Activated CD4-positive, alpha-beta T cell treated with anti-CD3 and anti-CD28 coated beads, Interleukin-2, amount 50 U/mL, for 48 hours (primary cell): ENCODE measurements at places on chromosomes 3 and 15.

GRCh38 chr3:99711351-99711750, 73.0 kb downstream of the COL8A1 start:
- no peak for DNase-seq

- DNase-seq = no peak
Observed at GRCh38 chr15:37880009-37880834, 54.2 kb upstream of the TMCO5A start.

DNA sequence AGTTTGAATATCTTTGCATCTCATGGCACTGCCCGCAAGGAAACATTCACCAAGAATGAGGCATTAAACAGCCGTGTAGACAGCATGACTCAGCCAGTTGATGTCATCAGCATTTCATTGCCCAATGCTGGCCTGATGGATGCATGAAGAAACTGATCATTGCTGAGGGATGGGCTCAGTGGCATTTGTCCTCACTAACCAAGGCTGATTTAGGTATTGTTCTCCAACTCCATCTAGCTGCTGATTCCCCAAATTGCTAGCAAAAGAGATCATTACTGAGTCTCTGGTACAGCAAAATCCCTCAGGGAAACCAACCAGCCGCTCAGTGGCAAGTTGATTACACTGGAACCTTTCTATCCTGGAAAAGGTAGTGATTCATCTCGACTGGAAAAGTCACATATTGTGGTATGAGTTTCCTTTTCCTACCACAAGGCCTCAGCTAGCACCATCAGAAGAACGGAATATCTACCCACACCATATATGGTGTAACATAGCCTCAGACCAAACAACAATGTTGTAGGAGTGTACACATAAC, 186.5 kb upstream of the GAP43 start:
- DNase-seq = no peak

- no peak for DNase-seq
Observed at GRCh38 chr3:12753275-12754028, 5.6 kb downstream of the TMEM40 start.

DNA sequence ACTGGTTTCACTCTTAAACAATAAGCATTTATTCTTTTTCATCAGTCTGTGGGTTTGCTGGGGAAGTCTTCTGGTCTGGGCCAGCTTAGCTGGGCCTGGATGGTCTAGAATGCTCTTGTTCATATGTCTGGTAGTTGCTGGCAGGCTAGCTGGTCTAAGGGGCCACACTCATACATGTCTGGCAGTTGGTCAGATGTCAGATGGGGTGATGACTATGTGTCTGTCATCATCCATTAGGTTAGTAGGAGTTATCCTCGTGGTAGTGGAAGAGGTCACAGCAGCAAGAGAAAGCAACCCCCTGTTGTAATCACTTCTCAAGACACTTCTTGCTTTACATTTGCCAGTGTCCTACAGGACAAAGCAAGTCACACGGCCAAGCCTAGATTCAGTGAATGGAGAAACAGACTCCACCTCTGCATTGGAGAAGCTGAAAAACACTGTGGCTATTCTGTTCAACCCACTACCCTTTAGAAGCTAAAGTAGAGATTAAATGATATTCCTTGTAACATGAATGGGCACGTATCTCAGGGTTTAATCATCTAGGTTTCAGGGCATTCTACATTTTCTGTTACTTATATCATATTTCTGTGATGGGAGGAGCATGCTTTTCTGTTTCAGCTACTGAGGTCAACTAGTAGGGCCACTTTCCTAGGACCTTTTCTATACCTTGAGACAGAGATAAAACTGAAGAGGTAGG, 5.5 kb upstream of the ARID3B start:
- no peak for DNase-seq

DNA sequence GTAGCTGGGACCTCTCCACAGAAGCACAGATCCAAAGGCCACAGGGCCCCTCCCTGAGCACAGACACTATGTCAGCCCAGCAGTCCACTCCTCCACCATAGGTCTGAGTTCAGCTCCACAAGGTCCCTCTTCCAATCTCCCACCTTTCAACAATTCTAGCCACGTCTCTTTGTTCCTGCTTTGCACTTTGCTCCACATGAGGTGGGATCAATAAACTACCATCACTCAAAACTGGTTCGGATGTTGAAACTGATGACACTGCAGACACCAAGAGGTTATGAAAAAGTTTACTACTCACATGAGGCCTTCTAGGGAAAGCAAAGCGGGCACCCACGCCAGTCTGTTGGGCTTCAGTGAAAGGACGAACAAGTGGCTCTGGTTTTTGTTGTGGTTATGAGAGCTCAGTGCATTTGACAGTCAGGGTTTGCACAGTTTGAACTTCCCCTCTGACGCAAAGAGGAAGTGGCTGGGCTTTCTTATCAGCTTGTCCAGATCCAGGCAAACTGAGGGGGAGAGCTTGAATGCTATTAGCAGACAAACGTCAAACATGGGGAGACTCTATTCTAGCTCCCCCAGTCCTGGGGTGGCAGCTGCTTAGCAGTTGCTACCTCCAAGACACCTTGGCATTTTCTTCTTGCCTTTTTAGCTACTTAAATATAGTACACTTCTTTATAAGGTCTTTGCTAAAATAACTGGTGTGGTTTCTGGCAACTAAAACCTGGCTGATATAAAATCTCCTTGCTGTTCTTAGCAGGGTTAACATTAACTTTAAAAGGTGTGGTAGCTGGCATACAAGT, 37.8 kb downstream of the ZNF445 start:
- DNase-seq = peak; percentile 79

- DNase-seq = no peak
Observed at GRCh38 chr15:71660501-71660900, 149.9 kb upstream of the NR2E3 start.

- no peak for DNase-seq
Observed at GRCh38 chr15:33468740-33469139, 158.0 kb downstream of the RYR3 start.

GRCh38 chr3:147397875-147398812, 8.2 kb downstream of the ZIC4 start:
- DNase-seq = no peak

- no peak for DNase-seq
Observed at GRCh38 chr3:156187146-156187769, 66.9 kb downstream of the KCNAB1 start.

DNA sequence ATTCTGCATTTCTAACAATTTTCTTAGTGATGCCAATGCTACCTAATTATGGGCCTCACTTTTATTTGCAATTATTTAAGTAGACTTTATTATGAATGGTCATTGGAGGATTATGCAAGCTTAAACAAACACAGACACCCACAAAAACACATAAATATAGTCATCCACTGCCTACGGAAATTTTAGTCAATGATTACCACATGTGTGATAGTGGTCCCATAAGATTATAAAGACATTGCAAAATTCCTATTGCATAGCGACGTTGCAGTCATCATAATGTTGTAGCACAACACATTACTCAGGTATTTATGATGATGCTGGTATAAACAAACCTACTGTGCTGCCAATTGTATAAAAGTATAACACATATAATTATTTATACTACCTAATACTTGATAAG, 247.8 kb upstream of the ALCAM start:
- no peak for DNase-seq

DNA sequence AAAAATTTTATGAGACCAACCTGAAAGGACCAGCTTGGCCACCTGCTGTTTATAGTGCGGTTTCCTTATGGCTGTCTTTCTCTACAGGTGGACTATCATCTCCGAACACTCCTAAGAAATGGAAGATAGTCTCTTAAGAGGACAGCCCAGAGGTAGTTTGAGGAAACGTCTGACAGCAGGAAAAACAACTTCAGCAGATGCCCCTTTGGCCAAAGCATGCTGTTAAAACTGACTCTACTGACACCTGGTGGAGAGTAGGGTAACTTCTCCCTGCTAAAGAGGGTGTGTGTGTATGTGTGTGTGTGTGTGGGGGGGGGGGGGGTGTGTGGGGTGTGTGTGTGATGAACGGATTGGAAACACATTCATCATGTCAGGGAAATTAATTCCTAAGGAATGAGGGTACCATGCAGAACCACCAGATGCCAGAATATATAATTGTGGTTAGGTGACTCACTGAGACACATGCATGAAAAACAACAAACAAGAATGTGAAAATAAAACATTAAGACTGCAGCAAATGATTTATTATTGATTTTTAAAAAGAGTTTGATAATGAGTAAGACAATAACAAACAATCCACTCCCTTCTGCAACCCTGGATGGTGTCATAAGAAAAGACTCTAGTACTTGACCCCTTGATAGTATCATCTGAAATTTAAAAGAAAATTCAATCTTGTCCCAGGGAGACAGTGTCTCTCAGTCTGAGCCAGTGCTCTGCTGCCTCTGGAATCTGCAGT, 256.5 kb downstream of the THRB start:
- peak; percentile 11 for DNase-seq

DNA sequence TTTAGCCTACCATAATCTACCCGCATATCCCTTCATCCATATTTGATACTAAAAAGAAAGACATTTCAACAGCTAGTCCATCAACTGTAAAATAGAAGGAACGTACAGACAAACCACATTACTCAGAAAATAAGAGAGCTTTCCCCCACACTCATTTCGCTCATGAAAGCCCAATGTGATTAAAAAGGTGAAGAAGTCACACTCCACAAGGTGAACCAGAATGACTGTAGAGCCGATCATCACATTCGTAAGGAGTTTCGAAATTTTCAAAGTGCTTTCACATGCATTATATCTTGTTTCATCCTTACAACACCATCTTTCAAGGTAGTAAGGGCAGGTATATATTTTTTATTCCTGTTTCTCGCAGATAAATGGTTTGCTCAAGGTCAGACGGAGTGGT, 225.3 kb downstream of the FOXP1 start:
- no peak for DNase-seq

GRCh38 chr15:98689431-98689861, 41.1 kb downstream of the IGF1R start:
- DNase-seq = no peak

- no peak for DNase-seq
Observed at GRCh38 chr3:182802413-182803390, 9.4 kb downstream of the ATP11B start.

GRCh38 chr15:100332231-100332630, 9.5 kb downstream of the ADAMTS17 start:
- no peak for DNase-seq

DNA sequence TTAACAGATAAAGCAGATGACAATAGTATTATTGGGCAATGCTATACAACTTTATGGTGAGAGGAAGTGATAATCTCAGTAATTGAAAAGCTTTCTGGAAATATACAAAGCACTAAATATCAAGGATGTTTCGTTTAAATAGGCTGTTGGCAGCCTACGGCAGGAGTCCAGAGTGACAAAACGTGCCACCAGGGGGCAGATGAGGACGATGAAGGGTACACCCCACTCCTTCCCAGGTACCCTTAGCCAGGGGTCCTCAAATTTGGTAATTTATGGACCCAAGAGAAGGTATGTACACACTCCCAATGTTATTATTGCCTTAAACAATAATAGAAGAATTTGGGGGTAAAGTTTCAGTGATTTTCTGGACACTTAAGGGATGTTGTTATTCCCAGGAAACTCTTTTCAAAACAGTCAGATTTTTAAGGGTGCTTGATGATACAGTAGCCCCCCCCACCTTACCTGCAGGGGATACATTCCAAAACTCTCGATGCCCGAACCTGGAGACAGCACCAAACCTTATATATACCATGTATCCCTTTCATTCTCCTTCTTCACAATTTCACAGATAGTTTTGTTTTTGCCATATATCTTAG, 1.4 kb upstream of the MAGEL2 start:
- DNase-seq = peak; percentile 34

DNA sequence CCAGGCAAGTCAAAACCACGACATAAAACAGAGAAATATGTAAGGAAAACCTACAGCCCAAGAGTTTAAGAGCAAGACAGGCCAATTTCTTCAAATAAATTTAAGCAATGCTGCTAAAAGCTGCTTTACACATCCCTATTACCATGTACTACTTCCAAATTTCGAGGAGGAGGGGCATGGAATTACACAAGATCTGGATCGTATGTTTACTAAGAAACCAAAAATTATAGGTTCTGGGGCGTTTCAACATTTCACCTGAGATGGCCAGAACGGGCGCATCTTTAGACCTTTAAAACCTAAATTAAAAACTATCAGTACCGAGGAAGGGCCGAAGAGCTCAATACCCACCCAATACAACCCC, 664 bp upstream of the NR2C2 start:
- DNase-seq = no peak

GRCh38 chr3:20646425-20646824, 460.4 kb upstream of the SGO1 start:
- no peak for DNase-seq

- DNase-seq = no peak
Observed at GRCh38 chr15:39786447-39787056, 3.9 kb upstream of the FSIP1 start.

GRCh38 chr15:60519218-60519617, 40.3 kb upstream of the ICE2 start:
- DNase-seq = no peak

DNA sequence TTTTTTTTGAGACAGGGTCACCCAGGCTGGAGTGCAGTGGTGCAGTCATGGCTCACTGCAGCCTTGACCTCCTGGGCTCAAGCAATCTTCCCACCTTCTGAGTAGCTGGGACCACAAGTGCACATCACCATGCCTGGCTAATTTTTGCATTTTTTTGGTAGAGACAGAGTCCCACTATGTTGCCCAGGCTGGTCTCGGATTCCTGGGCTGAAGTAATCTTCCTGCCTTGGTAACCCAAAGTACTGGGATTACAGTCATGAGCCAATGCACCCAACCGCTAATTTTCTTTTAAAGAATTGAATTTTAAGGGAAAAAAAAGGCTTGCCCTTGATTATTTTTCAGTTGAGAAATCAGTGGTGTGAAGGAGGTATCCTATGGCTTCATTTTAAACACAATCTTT, 334.0 kb downstream of the SOX2 start:
- no peak for DNase-seq

- no peak for DNase-seq
Observed at GRCh38 chr3:22284559-22284958, 533.5 kb upstream of the ZNF385D start.

DNA sequence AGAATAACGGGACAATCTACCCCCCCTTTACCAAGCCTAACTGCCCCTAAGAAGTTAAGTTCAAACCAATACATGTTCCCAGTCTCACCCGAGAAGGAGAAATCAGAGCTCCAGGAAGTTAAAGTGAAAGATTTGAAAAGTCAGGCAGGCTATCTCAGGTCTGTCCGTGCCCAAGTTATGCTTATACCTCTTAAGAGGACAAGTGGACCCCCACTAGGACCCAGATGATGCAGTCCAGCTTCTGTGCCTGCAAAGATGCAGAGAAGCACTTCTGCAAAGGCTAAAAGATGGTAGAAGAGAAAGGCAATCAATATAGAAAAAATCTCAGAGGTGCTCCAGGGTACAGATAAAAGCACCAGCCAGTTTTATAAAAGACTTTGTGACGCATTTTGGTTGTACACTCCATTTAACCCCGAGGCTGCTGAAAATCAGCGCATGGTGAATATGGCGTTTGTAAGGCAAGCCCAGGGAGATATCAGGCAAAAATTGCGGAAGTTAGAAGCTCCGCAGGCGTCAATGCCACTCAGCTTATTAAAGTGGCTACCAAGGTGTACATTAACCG, 9.8 kb upstream of the SLC9C1 start:
- peak; percentile 15 for DNase-seq

GRCh38 chr3:182094321-182094720, 382.6 kb downstream of the SOX2 start:
- no peak for DNase-seq
